Stimulated activated effector memory CD8-positive, alpha-beta T cell treated with anti-CD3 and anti-CD28 coated beads, Interleukin-12 subunit alpha, Interleukin-12 subunit beta, amount 100 ng/mL, for 72 hours (primary cell): ENCODE measurements at places on chromosomes 1 and 21.

DNA sequence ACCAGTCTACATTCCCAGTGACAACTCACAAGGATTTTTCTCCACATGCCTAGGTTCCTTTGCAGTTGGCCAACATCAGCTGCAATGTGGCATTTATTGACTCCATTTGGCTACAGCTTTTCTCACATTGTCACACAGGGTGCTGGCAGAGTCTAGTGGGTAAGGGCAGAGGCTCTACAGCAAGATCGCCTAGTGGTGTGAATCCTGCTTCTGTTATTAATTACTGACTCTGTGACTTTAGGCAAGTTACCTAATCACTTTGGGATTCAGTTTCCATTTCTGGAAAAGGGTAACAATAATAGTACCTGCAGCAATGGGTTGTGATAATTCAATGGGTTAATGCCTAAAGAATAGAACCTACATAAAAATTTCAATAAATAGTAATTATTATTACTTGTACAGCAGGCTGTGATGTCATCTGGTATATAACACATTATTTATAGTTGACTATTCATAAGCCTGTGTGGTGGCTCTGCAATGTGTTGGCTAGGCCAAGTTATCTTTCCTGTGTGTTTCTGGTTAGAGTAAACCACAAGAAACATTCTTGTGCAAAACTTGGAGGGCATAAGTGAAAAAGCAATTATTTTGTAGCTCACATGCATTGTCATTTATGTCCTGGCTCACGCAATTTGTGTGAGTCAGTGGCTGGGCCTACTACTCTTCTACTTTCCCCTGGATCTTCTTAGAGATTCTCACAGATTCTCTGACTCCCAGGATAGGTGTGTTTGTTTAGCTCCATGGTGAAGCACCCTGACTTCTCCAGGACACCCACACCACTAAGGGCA, 59.5 kb downstream of the PTGS2 start:
- no peak for DNase-seq

GRCh38 chr1:47675721-47676120, 237.9 kb downstream of the FOXD2 start:
- DNase-seq: no peak

GRCh38 chr1:14106126-14106525, 406.1 kb downstream of the PRDM2 start:
- no peak for DNase-seq

DNA sequence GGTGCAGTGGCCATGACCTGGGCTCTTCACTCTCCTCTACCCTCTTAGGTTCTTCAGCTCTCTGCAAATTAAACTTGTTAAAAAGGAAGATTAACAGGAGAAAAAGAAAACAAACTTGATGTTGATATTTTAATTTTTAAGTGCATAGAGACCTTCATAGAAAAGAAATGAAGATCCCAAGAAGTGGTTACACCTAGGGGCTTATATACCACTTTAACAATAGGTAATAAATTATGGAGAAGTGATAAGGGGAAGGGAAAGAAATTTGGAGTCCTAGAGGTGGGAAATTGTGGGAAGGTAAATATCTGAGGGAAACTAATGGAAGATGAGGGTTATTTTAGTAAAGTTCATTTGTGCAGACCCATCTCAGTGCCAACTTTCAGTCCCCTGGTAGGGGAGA, 16.5 kb upstream of the TFF3 start:
- DNase-seq: no peak
